Lung (tissue), 17 donors: ENCODE measurements at places on chromosomes 2 and 18. TPM values are rescaled to one million over a fixed set of nuclear protein-coding genes. Genes with fewer than 3 reads are reported as not detected.

Gene GALNT14
- polyA plus RNA-seq = 2.8 TPM

Gene DSC2
- 2.3 TPM for polyA plus RNA-seq

Gene TEKT4
- polyA plus RNA-seq = 0.96 TPM

Gene ECEL1
- 0.14 TPM for polyA plus RNA-seq

Gene FEV
- not detected for polyA plus RNA-seq

Gene MORN2
- polyA plus RNA-seq = 28.1 TPM

Gene CDK15
- 0.07 TPM for polyA plus RNA-seq

Gene NEURL3
- 0.24 TPM for polyA plus RNA-seq

Gene C1QL2
- not detected for polyA plus RNA-seq

Gene UPP2
- polyA plus RNA-seq = not detected

Gene LYPD6
- polyA plus RNA-seq = 0.16 TPM

Gene SCN2A
- polyA plus RNA-seq = 0.02 TPM

Gene SEPTIN2
- 114 TPM for polyA plus RNA-seq

Gene RGPD3
- polyA plus RNA-seq = 0.20 TPM

Gene SPEG
- polyA plus RNA-seq = 10.5 TPM

Gene MYOM1
- polyA plus RNA-seq = 0.61 TPM

Gene TXNDC2
- 0.19 TPM for polyA plus RNA-seq

Gene SAG
- 0.22 TPM for polyA plus RNA-seq
